ENCODE measurements at places on chromosomes 12 and 14. TPM values are rescaled to one million over a fixed set of nuclear protein-coding genes. Genes with fewer than 3 reads are reported as not detected.
A peak's percentile ranks its signal among the peaks of the same experiment; 100 is the strongest.

DNA sequence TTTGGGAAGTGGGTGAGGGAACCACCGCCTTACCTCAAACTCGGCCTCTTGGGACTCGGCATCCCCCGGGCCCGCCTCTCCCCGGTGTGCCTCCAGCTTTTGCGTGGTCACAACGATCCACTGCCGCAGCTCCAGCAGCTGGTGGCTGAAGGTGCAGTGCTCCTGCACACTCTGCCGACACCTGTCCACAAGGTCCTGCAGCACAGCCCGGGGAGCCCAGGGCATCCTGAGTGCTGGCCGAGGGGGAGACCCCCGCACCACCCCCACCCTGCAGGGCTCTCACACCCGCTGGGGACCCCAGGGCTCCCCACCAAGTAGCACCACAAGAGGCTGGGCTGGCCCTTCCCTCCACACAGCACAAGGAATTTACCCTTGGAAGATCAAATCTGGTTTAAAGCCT, 76.6 kb downstream of the SYNE3 start:
- H3K27me3 ChIP-seq: no peaks in the 10 kb centered on the region
- DNase-seq: no peak
- no peak overlapping the region for H3K27ac ChIP-seq
- no peaks in the 10 kb centered on the region for H3K4me1 ChIP-seq
- no peak overlapping the region for H3K4me3 ChIP-seq

- H3K4me3 ChIP-seq: no peak overlapping the region
- 0 out of 2 replicates have a peak, but pooled peaks cover 4% of the 10 kb centered on the region for H3K27me3 ChIP-seq
- no peak for DNase-seq
These were observed 350.7 kb downstream of the PRKD1 start for GRCh38 chr14:29576927-29577326.

HOXC6 gene
- 5.3 TPM for total RNA-seq

GRCh38 chr12:72647139-72647538, 375.0 kb downstream of the TRHDE start:
- H3K36me3 ChIP-seq: no peaks in the 10 kb centered on the region
- no peak overlapping the region for H3K4me3 ChIP-seq
- no peaks in the 10 kb centered on the region for H3K4me1 ChIP-seq

DNA sequence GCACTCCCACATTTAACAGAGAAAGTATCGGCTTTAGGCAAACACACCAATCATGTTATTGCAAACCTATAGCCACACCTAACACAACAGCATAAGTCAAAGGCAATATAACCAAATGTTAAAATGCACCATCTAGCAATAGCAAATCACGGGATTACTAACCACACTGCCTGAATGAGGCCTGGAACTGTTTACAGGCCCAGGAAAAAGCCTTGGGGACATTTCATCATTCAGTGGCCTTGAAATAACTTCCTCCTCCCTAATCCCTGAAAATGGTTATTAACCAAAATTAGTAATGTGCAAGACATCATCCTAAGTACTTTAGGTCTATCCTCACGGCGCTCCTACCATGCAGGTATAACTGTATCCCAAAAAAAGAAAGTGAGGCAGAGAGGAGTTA, 2.3 kb downstream of the GALC start:
- no peak overlapping the region for H3K4me3 ChIP-seq
- no peaks in the 10 kb centered on the region for H3K36me3 ChIP-seq
- no peak for DNase-seq
- no peaks in the 10 kb centered on the region for H3K27me3 ChIP-seq
- no peaks in the 10 kb centered on the region for H3K4me1 ChIP-seq

DNA sequence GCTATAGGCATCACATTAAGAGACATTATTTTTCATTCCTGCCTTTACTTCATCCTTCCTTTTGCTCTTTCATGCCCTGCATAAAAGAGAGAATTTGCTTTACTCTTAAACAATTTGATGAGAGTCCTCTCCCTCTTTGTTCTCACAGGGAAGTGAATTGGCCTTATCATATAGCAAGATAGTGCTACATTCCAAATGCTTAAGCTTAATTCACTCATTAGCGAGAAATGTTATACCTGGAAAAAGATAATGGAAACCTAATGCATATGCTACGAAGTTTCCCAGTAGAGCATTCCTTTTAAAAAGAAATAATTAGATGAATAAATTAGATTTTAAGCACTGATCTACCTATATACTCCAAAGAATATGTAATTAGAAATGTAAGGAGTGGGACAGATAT, 798.8 kb downstream of the C12orf50 start:
- no peaks in the 10 kb centered on the region for H3K4me1 ChIP-seq
- no peak overlapping the region for H3K4me3 ChIP-seq
- DNase-seq: no peak

- H3K27ac ChIP-seq: no peak overlapping the region
- no peak for DNase-seq
- no peak overlapping the region for H3K4me3 ChIP-seq
- H3K27me3 ChIP-seq: peaks cover 9% of the 10 kb centered on the region
These were observed 38.0 kb downstream of the IQSEC3 start for GRCh38 chr12:104551-105081.

DNA sequence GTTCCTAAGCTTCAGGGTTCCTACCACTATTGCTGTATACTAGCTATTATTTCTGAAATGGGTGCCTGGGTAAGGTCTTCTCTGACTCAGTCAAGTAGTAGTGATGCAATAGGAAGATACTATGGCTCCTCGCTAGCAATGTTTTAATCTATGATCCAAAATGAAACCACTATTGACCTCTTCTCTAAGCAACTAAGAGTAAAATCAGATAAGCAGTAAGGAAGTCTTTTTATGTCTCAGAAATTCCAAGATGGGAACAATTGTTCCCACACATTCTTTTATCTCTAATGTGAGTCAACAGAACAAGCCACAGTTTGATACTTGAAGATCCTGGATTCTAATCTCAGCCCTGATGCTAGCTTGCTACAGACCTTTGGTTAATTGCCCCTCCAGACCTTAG, 45.1 kb downstream of the AREL1 start:
- peaks cover 25% of the 10 kb centered on the region for H3K4me1 ChIP-seq
- no peaks in the 10 kb centered on the region for H3K27me3 ChIP-seq
- H3K27ac ChIP-seq: no peak overlapping the region
- H3K4me3 ChIP-seq: no peak overlapping the region
- DNase-seq: no peak

CCDC196 gene
- not detected for total RNA-seq

DNA sequence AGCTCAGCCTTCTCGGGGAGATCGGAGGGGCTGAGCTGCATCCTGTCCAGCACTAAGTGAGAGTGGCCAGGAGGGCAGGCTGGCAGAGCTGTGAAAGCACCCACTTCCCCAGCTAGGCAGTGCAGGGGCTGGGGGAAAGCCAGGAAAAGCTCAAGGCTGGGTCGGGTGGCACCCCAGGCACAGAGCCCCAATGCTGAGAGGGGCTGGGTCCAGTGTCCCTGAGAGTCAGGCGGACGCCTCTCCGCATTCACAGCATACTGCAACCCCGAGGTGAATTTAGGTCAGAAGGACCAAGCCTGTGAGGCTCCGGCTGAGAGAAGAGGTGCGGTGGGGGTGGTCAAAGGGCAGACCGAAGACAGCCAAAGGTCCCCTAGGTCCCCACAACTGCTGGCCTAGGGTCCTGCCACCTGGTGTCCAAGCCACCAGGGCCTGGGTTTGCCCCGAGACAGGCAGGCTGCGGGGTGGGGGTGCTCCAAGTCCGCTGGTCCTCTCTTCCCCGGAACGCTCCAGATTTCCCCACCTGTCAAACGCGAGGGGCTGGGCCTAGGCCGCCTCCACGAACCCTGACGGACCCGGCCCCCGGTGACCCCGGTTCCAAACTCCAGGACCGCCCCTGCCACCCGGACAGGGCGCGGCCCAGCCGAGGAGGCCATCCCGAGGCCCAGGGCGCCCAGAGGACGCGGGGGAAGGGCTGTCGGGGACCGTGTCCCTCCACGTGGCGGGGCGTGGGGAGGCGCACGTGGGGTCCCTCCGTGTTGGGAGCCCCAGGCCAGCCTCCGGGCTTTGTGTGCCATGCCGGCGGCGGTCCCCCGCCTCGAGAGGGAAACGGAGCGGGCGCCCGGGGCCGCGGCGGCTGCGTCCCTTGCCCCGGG, 527 bp downstream of the CAMKK2 start:
- DNase-seq: peak; percentile 21
- peaks cover 12% of the 10 kb centered on the region for H3K4me1 ChIP-seq
- H3K27ac ChIP-seq: peak overlapping the region; percentile 21
- H3K27me3 ChIP-seq: no peaks in the 10 kb centered on the region

NXPH4 gene
- 15.1 TPM for total RNA-seq

DNA sequence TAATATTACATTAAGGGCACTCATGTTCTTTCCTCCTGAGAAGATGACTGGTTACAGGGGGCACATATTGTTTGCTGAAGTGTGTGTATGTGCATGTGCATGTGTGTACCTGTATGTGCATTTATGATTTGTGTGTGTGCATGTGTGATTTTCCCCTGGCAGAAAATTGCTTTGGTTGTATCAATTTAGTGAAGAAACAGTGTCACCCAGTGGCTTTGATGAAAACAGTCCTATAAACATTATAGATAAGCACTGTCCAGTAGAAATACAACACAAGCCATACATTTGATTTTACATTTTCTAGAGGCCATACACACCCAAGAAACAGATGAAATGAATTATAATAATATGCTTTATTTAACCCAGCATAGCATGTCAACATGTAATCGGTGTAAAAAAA, 8.6 kb downstream of the PDE3A start:
- DNase-seq: peak; percentile 46
- no peak overlapping the region for H3K27ac ChIP-seq
- H3K4me3 ChIP-seq: no peak overlapping the region
- no peaks in the 10 kb centered on the region for H3K4me1 ChIP-seq

DNA sequence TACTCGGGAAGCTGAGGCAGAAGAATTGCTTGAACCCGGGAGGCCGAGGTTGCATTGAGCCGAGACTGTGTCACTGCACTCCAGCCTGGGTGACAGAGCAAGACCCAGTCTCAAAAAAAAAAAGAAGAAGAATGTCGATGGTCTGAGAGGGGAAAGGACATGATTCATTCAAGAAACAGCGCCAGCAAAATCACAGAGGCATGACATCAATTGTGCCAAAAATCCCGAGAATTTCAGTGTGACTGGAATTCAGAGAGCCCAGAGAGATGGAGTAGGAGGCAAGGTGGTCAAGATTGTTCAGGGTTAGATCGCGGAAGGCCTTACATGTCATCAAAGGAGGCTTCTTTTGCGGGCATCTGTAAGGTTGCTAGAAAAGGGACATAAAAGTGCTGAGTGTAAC, 483.3 kb downstream of the VRK1 start:
- H3K4me1 ChIP-seq: peaks cover 43% of the 10 kb centered on the region
- peak; percentile 54 for DNase-seq
- no peaks in the 10 kb centered on the region for H3K36me3 ChIP-seq
- no peak overlapping the region for H3K27ac ChIP-seq
- H3K4me3 ChIP-seq: no peak overlapping the region
- peaks cover 5% of the 10 kb centered on the region for H3K27me3 ChIP-seq

DNA sequence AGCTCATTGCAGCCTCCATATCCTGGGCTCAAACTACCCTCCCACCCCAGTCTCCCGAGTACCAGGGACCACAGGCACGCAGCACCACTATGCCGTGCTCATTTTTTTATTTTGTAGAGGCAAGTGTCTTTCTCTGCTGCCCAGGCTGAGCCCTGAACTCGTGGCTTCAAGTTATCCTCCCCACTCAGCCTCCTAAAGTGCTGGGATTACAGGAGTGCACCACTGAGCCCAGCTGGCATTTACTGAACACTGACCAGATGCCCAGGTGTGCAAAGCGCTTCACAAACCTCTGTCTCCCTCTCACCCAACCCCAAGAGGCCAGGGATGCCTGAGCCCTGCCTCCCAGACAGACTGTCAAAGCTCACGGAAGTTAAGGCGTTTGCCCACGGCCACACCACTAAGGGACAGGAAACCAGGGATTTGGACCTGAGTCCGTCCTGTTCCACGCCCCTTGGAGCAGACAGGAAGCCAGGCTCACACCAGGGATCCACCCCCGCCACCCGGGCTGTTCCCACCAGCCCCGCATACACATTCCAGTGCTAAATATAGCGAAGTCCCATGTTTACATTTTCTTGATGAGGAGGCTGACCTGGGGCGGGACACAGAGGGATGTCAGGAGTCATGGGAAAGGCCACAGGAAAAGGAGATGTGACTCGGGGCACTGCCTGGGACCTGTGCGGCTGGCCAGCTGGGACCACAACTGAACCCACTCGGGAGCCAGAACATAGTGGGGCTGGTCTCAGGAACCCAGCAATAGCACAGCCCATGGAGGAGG, 51.2 kb downstream of the TESC start:
- peaks cover 13% of the 10 kb centered on the region for H3K27me3 ChIP-seq
- no peaks in the 10 kb centered on the region for H3K36me3 ChIP-seq
- 0 out of 2 replicates have a peak, but pooled peaks cover 4% of the 10 kb centered on the region for H3K4me1 ChIP-seq
- no peak overlapping the region for H3K4me3 ChIP-seq
- no peak overlapping the region for H3K27ac ChIP-seq

SSTR1 gene
- total RNA-seq: 0.23 TPM

DNA sequence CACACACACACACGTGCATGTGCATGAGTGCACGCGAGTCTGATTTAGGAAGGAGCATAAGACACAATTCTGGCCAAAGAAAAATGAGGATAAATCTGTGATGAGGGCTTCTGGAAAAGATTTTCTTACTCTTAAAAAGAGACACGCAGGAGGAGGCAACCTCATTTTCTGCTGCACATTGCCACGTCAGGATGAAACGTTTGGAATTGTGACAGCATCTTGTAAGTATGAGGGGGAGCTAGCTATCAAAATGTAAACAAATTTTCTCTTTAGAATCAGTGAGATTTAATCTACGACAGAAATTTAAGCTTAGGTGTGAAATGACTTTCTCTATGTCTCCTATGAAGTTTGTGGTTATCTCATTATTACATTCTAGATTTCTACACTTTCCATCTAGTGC, 31.1 kb upstream of the NUBPL start:
- no peaks in the 10 kb centered on the region for H3K4me1 ChIP-seq
- DNase-seq: no peak
- H3K27ac ChIP-seq: no peak overlapping the region
- no peaks in the 10 kb centered on the region for H3K27me3 ChIP-seq

RNASE4 gene
- total RNA-seq: 8.5 TPM

- no peak overlapping the region for H3K4me3 ChIP-seq
- H3K36me3 ChIP-seq: no peaks in the 10 kb centered on the region
- DNase-seq: no peak
- H3K27me3 ChIP-seq: 0 out of 2 replicates have a peak, but pooled peaks cover 9% of the 10 kb centered on the region
These were observed 97.1 kb downstream of the MYF5 start for GRCh38 chr12:80813820-80814219.

GRCh38 chr14:80172375-80173051, 38.8 kb downstream of the DIO2 start:
- no peaks in the 10 kb centered on the region for H3K36me3 ChIP-seq
- DNase-seq: peak; percentile 36
- H3K4me3 ChIP-seq: no peak overlapping the region
- H3K27ac ChIP-seq: no peak overlapping the region
- 0 out of 2 replicates have a peak, but pooled peaks cover 5% of the 10 kb centered on the region for H3K4me1 ChIP-seq

Data from PC-3 (cell line).